ENCODE measurements at places on chromosomes 11 and 22.

DNA sequence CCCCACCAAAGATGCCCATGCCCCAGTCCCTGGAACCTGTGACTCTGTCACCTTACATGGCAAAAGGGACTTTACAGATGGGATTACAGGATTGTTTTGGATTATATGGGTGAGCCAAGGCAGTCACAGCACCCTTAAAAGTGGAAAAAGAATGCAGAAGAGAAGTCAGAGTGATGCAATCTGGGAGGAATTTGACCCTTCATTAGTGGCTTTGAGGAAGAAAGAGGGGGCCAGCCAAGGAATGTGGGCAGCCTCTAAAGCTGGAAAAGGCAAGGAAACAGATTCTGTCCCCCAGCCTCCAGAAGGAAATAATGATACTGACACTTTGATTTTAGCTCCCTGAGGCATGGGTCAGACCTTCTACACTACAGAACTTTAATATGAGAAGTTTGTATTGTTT lies 257.3 kb upstream of the ISX start:
- no peak for DNase-seq

DNA sequence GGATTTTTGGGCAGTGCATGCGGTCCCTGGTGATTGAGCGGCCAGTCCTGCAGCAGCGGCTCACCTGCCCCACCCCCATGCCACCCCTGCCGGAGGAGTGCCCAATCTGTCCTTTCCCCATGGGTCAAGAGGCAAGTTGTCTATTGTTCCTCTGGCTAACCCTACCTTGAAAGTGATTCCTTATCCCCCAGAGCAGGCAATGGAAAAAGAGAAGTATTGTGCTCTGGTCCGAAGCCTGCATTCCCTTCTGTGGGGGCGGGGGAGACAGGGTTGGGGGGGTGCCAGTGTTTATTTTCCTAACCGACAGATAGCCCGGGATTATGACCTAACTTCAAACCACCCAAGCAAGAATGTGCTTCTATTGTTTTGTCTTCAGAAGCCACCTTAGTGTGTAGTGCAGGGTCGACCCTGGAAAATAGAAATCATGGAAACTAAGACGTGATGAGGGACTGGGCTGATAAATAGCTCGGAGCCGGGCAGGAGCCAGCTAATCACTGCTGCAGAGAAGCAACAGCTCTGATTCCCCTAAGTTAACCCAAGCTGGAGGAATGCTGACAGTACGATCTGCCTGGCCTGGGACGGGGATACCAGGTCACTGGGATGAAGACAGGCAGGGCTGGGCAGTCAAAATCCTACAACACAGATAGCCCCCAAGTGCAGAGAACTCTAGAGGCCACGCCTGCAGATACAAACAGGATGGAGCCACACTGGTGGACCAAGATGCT lies 38.7 kb upstream of the ATXN10 start:
- DNase-seq: no peak

DNA sequence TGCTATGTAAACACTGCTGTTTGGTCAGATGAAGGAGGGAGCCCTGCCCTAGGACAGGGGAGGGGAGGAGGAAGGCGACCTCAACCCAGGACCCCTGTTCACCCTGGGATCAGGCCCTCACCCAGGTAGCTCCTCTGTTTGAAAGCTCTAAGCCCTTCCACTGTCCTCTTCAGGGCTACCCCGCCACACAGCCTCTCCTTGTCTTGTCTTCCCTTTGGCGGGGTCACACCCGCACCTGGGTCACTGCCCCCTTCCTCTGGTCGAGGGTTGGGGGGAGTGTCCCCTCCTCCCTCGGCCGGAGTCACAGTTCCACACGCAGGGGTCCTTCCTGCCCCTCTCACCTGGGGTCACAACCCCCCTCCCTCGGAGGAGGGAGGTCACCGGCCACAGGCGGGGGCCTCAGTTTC lies 463 bp upstream of the PTPMT1 start:
- DNase-seq: no peak

GRCh38 chr22:36839356-36840073 lies 21.3 kb upstream of the NCF4 start:
- DNase-seq: no peak

DNA sequence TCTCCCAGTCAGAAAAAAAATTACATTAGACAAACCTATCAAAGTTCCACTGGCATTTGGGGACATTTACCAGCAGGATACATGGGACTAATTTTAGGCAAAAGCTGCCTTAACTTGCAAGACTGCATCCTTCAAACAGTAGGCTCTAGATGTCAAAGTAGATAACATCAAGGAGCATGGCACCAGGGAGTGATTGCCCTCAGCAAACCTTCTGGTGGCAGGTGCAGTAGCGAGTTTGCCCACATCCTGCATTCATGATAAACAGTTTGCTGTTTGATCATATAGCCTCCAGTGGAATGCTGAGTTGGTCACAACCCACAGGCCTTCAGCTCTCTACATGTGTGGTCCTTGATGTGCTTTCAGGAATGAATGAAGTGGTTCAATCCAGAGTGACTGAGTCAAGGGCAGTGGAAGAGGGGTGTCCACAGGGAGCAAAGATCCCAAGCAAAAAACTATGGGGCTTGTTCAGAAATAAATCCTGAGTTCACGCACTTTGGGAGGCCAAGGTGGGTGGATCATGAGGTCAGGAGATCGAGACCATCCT lies 12.0 kb downstream of the SCGB1D2 start:
- DNase-seq: no peak

DNA sequence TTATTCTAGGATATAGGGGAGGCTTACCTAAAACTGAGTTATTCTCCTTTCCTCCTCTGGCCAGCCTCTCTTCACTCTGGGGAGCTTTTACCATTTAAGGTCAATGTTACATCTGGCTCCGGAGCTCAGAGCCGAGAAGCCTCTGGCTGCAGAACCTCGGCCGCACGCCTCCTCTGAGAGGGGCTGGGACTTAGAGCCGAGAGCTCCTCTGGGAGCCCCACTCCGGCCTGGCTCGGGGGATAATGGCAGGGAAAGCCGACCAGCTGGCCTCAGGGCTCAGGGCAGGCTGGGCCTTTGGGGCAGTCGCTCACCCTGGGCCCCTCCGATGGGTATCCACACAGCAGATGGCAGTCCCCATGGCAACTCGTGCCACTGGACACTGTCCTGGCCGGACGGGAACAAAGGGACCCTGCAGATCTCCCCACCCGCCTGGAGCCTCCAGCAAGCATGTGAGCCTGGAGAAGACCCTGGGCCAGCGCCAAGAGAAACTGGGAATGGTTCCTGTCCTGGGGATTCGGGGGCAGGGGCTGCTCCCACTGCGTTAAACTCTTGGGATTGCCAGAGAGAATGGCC lies at the start of gene IRAG1:
IRAG1 (minus strand) TSS at position 247 of the 573 bp plus-strand sequence; CDS start at position 94, 153 bp downstream.
- no peak for DNase-seq

GRCh38 chr11:130673698-130674097 lies 225.3 kb downstream of the ADAMTS15 start:
- no peak for DNase-seq
